ENCODE measurements at places on chromosomes 5 and 9. TPM values are rescaled to one million over a fixed set of nuclear protein-coding genes. Genes with fewer than 3 reads are reported as not detected.
A peak's percentile ranks its signal among the peaks of the same experiment; 100 is the strongest.

The PPP2CA gene
- polyA plus RNA-seq: 111 TPM

The PPWD1 gene
- polyA plus RNA-seq: 42.2 TPM

The PCDHB3 gene
- 2.6 TPM for polyA plus RNA-seq

The SOHLH1 gene
- 0.13 TPM for polyA plus RNA-seq

The SPEF2 gene
- 6.6 TPM for polyA plus RNA-seq

The TMEFF1 gene
- polyA plus RNA-seq: 2.7 TPM

The S100Z gene
- 0.40 TPM for polyA plus RNA-seq

The KCNV2 gene
- 0.12 TPM for polyA plus RNA-seq

The ZMYND19 gene
- polyA plus RNA-seq: 19.0 TPM

DNA sequence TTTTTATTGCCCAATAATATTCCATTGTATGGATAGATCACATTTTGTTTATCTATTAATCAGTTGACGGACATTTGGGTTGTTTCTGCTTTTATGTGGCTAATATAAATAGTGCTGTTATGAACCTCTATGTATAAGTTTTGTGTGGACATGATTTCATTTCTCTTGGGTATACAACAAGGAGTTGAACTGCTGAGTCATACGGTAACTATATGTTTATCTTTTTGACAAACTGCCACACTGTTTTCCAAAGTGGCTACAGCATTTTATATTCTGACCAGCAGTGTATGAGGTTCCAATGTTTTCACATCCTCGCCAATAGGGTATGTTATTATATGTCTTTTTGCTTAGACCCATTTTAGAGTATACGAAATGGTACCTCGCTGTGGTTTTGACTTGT, 264.3 kb downstream of the RFX3 start:
- DNase-seq: no peak

DNA sequence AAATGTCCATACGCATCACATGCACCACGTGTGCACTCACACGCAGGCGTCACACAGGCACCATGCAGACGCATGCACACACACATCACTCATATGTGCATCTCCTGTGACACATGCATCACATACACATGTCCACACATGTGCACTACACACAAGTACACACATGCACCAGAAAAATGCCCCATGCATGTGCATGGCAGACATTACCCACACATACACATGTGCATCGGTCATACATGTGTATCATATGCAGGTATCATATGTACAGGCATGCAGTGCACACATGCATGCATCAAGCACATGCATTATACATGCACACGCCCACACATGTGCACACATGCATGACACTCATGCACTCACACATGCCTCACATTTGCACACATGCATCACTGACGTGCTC, 26.1 kb downstream of the ADAMTS2 start:
- no peak for DNase-seq

DNA sequence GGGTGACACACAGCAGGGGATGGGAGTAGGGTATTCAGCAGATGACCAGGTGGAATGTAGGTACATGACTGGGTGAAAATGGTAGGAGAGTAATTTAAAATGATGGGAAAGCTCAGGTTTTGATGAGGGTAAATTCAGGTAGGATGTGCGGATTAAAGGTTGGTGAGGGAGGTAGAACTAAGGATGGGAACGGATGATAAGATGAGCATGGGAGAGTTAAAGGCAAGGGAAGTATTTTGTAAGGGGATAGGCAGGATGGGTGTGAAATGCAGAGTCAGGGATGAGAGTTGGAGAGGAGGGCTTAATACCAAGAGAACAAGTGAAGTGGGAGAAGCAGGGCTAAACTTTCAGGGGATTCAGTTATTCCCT, 1.5 kb downstream of the TLN1 start:
- no peak for DNase-seq

GRCh38 chr9:73525350-73525749, 373.7 kb downstream of the ANXA1 start:
- DNase-seq: no peak

DNA sequence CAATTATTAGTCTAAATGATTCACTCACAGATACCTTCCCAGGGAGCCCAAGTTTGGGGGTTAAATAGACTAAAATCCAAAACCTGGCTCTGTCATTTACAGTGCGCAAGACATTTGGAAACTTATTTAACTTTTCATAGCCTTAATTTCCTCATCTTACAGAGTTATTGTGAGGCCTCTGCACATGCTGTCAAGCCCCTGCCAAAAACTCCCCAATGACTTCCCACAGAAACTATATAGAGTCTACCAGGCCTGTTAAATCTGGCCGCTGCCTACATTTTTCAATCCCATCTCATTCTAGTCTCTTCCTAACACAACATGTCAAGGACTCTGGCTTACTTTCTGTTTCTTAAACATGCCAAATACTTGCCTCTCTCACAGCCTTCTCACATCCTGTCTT, 412.5 kb downstream of the ELAVL2 start:
- peak; percentile 52 for DNase-seq

DNA sequence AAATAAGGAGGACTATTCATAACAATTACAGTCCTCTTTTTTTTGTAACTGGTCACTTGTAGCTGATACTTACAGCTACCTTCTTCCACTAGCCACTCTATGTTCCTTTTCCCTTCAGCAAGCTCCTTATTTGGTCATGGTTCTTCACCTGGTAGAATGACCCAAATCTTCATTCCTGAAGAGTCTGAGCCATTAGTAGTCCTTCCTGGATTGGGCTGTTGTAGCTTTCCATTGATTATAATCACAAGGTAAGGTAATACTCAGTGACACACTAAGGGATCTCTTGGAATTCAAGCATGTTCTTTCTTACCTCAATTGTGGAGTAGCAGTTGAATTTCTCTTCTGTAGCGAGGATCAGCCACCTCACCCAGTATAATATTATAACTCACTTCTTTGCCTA, 25.5 kb upstream of the ITGA2 start:
- DNase-seq: no peak

- no peak for DNase-seq
Measured at GRCh38 chr9:90926936-90927335, 125.3 kb downstream of the SYK start.

GRCh38 chr5:65809817-65810531, 88.0 kb downstream of the NLN start:
- DNase-seq: peak; percentile 71

- no peak for DNase-seq
Measured at GRCh38 chr5:165157219-165157618, 1651.8 kb downstream of the MAT2B start.

DNA sequence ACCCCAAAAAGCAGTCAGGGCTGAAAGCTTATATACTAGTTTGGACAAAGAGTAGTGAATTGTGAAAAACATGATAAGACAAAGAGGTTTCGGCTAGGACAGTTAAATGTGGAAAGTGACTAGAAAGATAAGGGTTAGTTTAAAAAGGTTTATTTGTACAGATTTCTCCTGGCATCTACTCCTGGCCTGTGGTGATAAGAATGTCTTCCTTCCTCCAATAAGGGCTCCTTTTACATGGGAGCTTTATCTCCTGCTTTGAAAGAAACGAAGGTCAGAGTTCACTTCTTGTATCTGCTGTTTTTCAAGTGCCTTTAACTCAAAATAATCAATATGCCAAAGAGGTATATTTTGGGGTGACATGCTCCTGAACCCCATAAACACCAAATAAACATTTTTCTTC, 776.1 kb upstream of the COX7C start:
- no peak for DNase-seq

DNA sequence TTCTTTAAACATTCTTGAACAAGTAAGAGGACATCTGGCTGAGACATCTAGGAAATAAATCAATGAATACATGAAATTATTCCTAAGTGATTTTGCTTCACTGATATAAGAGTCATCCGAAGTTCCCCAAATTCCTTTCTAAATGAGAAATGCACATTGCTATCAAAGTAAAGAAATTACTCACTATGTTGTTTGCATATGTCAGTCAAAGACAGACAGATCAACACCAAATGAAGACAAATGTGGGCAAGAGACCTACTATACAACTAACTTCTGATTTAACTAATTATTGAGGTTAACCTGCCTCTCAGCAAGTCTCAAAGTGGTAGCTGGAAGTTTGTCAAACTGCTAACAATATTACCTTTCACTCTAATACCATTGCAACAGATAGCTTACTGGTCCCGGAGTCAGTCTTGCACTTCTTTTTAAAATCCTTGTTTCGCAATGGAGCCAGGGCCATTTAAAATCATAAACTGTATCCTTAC, 13.2 kb downstream of the TUT7 start:
- no peak for DNase-seq

GRCh38 chr5:96629774-96630173, 32.4 kb upstream of the CAST start:
- DNase-seq: no peak

DNA sequence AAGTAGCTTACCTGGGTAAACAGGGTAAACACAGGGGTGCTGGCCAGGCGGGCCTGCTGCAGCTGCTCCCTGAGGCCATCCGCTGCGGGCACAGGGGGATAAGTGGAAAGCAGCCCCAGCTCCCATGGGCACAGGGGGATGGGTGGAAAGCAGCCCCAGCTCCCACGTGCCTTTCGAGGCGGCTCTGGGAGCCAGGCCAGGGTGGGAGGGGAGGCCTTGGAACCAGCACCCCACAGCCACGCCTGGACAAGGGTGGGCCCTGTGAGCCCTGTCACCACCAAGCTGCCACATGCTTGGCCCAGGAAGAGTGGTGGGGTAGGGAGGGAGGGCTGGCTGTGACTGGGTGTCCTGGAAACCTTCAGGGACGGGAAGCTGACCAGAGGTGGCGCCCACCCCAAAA, 7.8 kb upstream of the CARD9 start:
- DNase-seq: no peak

- DNase-seq: no peak
Measured at GRCh38 chr5:169695025-169695625, 58.0 kb downstream of the DOCK2 start.

DNA sequence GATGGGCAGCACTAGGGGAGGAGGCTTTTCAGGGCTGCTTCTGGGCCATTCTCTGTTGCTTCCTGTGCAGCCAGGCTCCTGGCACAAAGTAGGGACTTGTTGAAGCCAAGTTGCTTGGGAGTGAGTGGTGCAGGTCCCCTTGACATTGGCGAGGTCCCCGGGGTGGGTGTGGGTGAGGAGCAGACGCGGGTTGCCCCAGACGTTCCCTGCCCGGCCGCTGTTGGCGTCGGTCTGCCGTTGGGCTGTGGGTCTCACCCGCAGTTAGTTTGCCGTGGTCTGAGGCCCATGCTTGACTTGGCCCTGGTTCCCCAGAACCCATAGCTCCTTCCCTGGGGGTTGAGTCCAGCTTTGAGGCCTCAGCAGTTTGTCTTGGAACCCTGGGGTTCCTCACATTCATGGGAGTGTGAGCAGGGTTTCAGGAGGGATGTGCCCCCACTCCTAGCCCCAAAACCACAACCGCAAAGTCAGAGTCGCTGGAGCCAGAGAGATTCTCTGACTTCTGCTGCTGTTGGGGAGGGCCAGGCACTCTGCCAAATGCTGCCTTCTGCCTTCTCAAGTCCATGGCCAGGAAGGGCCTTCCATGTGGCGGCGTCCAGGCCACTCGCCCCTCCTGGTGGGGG, 77.5 kb downstream of the RXRA start:
- DNase-seq: peak; percentile 65

DNA sequence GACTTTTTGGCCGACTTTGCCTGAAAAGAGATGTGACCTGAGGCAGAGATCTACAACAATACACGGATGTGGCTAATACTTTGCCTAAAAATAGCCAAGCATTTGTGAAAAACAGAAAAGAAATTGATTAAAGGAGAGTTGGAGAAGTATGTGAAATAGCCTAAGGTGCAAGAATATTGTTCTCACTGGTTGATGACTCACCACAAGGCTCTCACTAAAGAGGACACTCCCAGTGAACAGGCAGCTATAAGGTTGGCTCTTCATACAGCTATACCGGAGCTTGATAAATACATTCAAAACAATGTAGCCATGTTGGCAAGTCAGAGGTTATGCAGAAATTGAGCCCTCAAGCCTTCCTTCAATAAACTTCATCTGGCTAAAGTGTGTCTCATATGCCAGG, 317.2 kb upstream of the GRAMD2B start:
- DNase-seq: no peak

DNA sequence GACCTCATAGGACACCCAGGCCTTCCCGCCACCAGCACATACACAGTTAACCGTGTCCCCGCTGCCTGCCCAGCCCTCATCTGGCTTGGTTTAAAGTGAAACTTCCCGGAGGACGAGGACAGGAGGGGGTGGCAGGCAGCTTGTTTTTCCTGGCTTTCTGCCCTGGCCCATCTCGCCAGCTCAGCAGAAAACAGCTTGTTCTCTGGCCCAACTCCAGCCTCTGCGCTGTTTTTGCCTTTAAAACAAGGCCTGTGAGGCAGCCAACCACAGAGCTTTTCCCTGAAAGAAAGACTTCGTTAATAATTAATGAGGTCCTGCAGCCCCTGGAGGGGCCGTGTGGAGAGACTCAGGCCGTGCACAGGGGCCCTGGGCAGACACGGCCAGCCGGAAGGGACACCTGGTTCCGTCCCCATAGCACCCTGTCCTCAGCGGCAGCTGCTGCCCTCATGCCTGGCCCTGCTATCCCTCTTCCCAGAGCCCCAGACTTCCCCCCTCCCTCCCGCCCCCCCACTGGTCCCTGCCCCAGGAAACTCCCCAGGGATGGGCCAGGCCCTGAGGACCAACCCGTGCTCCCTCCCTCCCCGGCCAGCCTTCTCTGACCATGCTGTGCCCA, 108.7 kb downstream of the RXRA start:
- DNase-seq: peak; percentile 97

DNA sequence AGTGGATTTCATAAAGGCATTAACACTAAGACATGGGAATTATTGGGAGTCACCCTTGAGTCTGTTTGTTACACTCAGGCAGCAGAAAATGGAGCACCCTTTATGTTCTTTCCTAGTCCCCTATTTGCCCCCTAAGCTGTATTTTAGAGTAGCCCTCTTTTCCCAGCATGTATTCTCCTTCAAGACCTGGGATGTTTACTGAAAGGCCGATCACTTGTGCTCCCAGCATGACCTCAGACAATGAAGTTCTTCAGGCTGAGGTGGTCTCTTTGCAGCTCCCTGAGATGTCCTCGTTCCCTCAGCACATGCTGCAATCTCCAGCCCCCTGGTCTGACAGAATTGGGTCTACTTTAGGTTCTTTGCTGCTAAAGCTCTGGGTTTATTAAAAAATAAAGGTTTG, 169.7 kb downstream of the YTHDC2 start:
- DNase-seq: no peak

GRCh38 chr5:123286891-123287290, 136.3 kb downstream of the CEP120 start:
- DNase-seq: no peak

- peak; percentile 52 for DNase-seq
Measured at GRCh38 chr9:129140397-129141065, 29.3 kb downstream of the PTPA start.

DNA sequence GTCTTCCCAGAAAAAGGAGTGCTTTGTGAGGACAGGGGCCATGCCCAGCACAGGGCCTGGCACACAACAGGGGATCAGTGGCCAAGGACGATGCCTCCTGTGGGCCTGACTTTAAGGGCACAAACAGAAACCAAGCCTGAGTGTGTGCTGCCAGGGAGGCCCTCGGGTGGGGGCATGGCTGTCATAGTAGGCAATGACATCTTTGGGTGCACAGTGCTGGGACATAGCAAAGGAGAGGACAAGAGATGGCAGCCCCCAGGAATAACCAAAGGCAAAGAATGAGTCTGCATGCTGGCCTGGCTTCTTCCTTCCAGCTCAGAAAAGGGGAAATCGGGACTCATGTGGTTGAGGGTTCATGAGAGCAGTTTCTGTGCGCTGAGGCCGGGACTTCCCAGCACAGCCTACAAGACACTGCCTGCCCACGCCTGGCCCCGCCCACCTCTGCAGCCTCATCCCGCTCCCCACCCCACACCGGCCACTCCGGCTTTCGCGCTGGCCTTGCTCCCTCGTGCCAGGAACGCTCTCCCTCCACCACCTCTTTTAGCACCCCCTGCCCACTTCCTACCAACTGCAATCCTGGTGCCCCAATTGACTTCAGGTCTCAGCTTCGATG, 13.8 kb upstream of the LHX2 start:
- DNase-seq: no peak

GRCh38 chr9:131587331-131587730, 42.0 kb downstream of the PRRT1B start:
- no peak for DNase-seq
